Umbilical cord (tissue), 2 donors: ENCODE measurements at places on chromosomes 2 and 18. TPM values are rescaled to one million over a fixed set of nuclear protein-coding genes. Genes with fewer than 3 reads are reported as not detected.
A peak's percentile ranks its signal among the peaks of the same experiment; 100 is the strongest.

Gene SCN7A
- 2.6 TPM for total RNA-seq

GRCh38 chr2:223759569-223760430, 77.6 kb downstream of the AP1S3 start:
- DNase-seq: peak; percentile 26

DNA sequence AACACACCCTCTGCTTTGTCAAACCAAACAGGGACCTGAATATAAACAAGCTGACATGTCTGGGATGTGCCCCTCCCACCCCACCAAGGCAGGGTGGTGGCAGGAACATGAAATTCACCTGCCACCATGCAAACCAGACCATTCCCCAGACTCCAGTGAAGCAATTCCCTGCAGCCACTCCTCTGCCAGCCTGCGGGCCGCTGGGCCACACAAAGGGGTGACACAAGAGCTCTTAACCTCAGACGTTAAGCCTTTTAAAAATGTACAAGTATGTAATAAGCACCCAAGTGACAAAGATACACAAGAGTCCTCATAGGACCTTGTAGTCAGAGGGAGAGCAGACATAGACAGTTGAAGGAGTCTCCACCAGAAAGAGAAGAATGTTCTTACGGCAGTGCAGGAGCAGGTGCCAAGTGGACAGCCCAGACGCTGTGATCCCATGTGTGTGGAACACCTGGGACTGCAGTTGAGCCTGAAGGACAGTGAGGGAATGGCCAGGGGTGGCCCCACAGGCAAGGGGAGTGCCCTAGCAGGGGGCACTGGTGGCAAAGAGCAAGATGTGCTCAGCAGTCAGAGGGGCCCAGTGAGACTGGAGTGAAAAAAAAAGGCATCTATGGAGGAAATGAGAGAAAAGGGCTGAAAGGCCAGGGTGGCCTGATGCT, 36.9 kb downstream of the CRACDL start:
- no peak for DNase-seq

DNA sequence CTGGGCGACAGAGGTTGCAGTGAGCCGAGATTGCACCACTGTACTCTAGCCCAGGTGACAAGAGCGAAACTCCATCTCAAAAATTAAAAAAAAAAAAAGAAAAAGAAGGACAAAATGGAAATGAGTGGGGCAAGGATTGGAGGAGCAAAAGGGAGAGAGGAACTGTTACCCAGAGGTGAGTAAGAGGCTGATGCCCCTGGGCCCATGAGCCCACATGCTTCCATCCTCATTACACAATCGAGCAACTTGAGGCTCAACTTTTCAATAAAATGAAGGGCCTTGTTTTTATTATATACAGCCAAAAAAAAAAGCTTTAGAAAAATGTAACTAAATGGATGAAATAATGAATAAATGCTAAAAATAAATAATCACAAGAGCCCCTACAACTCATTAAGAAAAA, 91.7 kb upstream of the YWHAQ start:
- DNase-seq: no peak

GRCh38 chr2:180905461-180905860, 74.9 kb upstream of the UBE2E3 start:
- no peak for DNase-seq

- DNase-seq: no peak
These were observed 155.8 kb upstream of the TANK start for GRCh38 chr2:161004379-161004778.

- DNase-seq: peak; percentile 89
These were observed at the start of gene RAB31 for GRCh38 chr18:9708057-9708433. RAB31 (plus strand) TSS chr18:9708301; CDS start chr18:9708406, 105 bp downstream.
